ENCODE measurements at places on chromosomes 2 and 18.

- DNase-seq, result no peak
Observed at GRCh38 chr2:8642366-8643068, 39.3 kb upstream of the ID2 start.

GRCh38 chr2:173218326-173219056, 136.2 kb upstream of the CDCA7 start:
- no peak for DNase-seq

- no peak for DNase-seq
Observed at GRCh38 chr2:168120310-168120709, 127.1 kb downstream of the STK39 start.

- DNase-seq, result no peak
Observed at GRCh38 chr18:60554967-60555366, 182.4 kb upstream of the MC4R start.

- no peak for DNase-seq
Observed at GRCh38 chr2:201654616-201655384, 11.5 kb upstream of the TMEM237 start.

Data from LoVo (cell line).